ENCODE measurements at places on chromosomes 7 and 10.

- DNase-seq: no peak
These were observed 135.8 kb downstream of the KCNMA1 start for GRCh38 chr10:77501846-77502261.

DNA sequence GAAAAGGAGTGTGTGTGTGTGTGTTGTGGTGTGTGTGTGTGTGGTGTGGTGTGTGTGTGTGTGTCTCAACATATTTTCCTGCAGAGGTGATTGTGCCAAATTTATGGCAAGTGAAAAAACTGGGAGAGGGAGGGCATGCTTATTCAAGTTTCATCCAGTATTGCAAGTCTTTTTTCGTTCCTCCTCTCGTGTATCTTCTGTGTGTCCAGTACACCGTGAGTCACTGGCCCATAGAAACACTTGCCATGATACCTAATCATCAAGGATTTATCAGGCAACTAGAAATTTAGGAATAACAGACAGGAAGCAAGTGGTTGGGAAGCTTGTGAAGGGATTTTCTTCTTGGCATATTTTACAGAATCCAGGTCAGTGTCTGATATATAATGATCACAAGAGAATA lies 820.5 kb downstream of the GATA3 start:
- DNase-seq: no peak

DNA sequence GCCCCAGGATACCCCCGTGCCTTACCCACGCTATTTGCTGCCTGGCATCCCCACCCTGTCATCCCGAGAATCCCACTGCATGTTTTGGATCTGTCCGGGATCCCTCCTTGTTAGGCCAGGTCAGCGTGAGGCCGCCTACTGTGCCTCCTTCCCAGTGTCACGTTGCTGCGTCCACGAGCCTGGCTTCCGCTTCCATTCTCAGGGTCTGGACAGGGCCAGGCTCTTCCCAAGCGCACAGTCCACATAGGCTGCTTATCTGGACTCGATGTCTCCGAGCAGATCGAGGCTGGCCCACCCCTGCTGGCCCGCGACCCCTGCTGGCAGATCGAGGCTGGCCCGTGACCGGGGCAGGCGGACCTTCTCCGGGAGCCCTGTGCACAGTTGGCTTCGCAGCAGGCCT lies 27.1 kb downstream of the FOXK1 start:
- no peak for DNase-seq

DNA sequence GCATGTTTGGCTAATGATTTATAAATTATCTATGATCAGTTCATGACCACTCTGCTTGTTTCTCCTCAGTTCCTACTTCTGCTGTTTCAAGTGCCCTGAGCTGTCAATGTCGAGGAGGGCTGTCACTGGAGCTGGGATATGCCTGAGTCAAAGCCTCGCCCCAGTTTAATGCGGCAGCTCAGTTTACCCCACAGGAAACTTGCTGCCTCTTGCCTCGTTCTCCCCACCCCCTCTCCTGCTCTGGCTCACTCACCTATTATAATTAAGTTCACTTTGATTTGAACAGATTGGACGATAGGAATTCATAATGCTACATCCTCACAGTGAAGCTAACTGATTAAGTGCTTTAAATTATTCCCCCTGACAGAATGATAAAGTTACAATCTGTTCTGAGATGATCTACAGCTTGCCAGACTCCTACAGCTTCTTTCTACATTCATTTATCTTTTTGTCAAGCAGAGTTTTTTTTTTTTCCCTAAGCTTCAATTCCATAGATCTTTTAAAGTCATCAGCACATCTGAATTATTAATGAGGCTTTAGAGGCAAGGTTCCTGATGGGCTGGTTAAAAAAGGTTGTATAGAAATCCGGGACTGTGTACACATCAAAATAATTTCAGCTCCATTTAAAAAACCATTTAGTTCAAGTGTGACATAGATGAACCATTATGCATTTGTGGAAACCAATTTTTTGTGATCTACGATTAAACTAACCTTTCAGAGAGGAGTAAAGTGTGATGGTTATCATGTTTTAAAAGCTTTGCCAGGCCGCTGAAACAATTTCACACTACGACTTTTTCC lies 758.3 kb downstream of the KCNMA1 start:
- no peak for DNase-seq

- no peak for DNase-seq
These were observed 118.6 kb upstream of the BTBD16 start for GRCh38 chr10:122152544-122152943.

- no peak for DNase-seq
These were observed 1.3 kb upstream of the GFRA1 start for GRCh38 chr10:116274064-116274904.

GRCh38 chr10:77359950-77360520 lies 277.6 kb downstream of the KCNMA1 start:
- DNase-seq: no peak

- DNase-seq: no peak
These were observed 9.2 kb downstream of the CCDC201 start for GRCh38 chr7:45863715-45864114.

- no peak for DNase-seq
These were observed 45.2 kb downstream of the NSUN6 start for GRCh38 chr10:18606051-18606695.

DNA sequence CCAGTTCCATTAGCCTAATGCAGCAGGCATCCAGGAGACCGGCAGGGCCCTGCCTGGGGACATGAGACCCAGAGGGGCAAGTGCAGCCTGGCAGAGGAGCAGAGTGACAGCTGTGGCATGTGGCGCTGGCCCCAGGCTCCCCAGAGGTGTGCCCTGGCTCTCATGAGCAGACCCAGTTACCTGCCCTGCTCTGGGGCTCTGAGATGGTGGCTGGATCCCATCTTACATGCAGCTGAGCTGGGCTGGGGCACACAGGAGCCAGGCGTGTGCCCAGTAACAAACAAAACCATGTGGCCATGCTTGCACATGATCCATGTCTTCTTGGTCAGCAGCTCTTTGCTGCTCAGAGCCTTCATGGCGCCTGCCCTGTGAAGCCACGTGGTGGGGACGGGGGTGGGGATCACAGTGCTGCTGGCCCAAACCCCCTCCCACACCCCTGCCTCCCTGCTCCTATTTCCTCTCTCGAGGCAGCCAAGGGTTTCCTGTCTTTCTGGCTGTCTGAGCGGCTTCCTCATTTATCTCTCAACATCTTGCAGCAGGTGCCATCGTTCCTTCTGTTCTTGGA lies 40.3 kb upstream of the GTF2I start:
- DNase-seq: no peak

GRCh38 chr10:47107007-47107747 lies 192.8 kb upstream of the GDF10 start:
- no peak for DNase-seq

GRCh38 chr10:30088178-30088577 lies 28.8 kb upstream of the JCAD start:
- no peak for DNase-seq

- no peak for DNase-seq
These were observed 85.2 kb upstream of the DNAAF5 start for GRCh38 chr7:641269-641671.

GRCh38 chr7:14787551-14787950 lies 115.0 kb downstream of the DGKB start:
- no peak for DNase-seq

DNA sequence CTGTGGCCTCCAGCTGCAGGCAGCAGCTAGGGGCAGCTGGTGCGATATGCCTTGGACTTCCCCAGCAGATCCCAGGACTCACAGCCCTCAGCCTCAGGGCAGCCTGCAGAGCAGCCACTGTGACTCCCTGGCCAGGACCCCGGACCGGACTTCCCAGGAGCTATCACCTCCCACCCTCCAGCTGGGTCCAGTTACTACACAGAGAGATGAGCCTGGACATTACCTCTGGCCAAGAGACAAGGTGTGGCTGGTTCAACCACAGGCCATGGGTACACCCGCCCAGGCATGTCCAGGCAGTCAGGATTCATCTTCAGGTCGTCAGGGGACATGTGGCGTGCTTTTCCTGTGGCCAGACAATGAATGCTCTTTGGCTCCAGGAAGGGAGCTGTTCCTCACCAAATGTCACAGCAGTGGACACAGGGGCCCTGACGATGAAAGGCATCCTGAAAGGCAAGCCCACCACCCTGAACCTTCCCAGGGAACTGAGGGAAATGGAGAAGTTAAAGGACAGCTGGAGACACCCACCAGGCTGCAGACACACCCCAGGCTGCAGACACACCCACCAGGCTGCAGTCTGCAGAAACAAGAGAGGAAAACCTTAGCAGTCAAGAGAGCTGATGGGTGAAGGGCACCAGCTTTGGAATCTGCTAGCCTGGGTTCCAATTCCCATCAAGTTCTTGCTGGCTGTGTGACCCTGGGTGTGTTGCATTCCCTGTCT lies 25.8 kb upstream of the NANOS1 start:
- no peak for DNase-seq

DNA sequence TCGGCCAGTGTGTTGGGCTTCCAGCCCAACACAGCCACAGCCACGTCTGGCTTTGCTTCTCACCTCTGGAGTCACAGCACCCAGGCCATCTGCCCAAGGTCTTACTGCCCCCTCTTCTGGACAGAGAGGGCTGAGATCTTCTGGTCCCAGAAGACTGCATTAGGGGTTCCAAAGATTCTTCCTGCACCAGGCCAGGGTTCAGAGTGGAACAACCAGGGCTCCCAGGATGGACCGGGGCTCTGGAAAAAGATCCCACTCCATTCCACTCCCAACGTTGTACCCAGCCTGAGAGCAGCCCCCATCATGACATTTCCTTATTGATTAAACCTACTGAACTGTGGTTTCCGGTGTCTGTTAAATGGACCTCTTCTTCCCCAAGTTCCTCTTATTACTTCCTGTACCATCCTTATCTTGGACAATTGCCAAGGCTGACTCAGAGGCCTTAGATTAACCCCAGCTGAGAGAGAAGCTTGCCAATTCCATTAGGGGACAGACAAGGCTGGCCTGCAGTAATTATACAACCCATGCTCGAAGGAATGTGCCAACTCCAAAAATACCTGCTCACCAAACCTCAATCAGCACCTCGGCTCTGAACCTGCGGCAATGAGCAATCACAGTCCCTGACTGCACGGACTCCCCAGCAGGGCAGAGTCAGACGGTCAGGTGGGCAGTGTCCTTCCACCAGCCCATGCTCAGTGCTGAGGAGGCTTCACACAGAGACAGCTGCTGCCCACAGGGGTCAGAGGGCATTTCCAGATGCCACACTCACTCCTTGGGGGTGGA lies 47.9 kb upstream of the NPFFR1 start:
- DNase-seq: peak; percentile 57

DNA sequence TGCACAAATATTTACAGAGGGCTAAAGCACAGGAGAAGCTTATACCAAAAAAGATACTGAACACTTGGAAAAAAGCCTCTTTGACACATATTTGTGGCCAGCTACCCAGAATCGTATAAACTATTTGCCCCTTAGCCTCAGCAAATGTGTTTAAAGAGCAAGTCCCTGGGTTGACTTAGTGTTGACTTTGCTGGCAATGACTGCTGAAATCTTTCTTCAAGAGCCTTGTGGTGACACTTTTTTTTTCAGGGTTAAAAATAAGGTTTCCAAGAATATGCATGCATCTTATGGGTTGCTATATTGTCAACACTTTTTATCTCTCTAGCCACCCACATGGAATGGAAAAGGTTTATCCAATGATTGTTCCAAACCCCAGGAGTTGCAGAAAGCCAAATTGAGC lies 14.9 kb upstream of the PLEKHS1 start:
- DNase-seq: no peak

Data from CD4-positive, alpha-beta T cell treated with Interferon alpha-2 for 1 hour (primary cell).